ENCODE measurements at places on chromosomes 12 and 14. TPM values are rescaled to one million over a fixed set of nuclear protein-coding genes. Genes with fewer than 3 reads are reported as not detected.

DNA sequence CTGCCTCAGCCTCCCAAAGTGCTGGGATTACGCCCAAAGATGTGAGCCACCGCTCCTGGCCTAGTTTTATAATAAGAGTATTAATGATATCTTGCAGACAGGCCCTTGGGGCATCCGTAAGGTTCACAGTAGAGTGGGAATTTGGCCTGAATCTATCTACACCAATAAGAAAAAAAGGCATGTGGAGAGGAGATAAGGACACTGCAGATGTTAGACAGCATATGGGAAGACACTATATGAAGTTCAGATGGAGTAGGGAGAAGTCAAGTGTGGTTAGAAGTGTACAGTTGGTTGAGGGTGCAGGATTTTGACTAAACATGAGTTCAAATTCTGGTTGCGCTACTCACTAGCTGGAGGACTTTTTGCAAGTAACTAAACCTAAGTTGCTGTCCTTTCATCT is 8.5 kb upstream of the TTC8 start:
- DNase-seq, result no peak

Gene PTPRQ
- total RNA-seq, result 9.8 TPM

GRCh38 chr14:87044807-87045206 is 948.2 kb downstream of the GALC start:
- DNase-seq, result no peak

DNA sequence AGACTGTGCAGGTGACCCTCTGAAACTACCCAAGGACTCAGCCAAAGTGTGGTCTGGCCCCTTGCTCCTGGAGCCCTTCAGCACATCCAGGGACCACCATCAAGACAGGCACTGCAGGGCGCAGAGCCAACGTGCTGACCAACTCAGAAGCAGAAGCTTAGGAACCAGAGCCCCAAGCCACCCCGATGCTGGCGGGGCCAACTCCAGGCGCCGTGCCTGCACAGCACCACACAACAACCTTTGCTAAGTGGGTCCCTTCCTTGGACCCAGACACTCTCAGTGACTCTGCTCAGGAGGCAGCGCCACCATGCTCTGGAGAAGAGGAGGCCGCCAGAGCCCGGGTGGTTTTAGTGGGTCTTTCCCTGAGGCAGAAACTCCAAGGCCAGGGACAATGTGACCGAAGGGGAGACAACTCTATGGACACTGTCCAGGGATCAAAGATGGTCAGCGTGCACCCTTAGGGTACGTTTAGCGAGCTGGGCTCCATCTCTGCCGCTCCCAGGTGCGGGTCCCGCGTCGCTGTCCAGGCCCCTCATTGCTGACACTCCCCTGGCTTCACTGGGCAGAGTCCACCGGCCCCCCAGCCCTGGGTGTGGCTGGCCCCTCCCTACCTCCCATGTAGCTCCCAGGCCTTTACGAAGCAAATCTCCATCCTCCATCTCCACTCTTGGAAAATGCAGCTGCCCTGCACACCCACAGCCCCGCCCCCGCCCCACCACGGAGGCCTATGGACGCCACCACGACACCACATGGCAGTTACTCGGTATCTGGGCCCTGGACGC is 16.1 kb downstream of the CHGA start:
- no peak for DNase-seq

GRCh38 chr12:68115281-68115680 is 44.3 kb downstream of the IFNG start:
- no peak for DNase-seq

Gene FOXN4
- total RNA-seq, result not detected

All from upper lobe of right lung (tissue), 1 donor.